ENCODE measurements at places on chromosomes 1 and 21. TPM values are rescaled to one million over a fixed set of nuclear protein-coding genes. Genes with fewer than 3 reads are reported as not detected.

Gene ITLN2
- not detected for total RNA-seq

Gene NR0B2
- total RNA-seq = not detected

Gene HOOK1
- not detected for total RNA-seq

Gene LCE1B
- total RNA-seq = not detected

Gene GGPS1
- total RNA-seq = 7.2 TPM

Gene NAV1
- total RNA-seq = 131 TPM

Gene LCE1F
- not detected for total RNA-seq

Gene EFNA3
- total RNA-seq = 1.5 TPM

Gene ST6GALNAC3
- 34.5 TPM for total RNA-seq

Gene HFM1
- total RNA-seq = 0.32 TPM

Gene OR10Z1
- not detected for total RNA-seq

Gene APCS
- total RNA-seq = not detected

Gene TOR1AIP1
- total RNA-seq = 46.6 TPM

Gene UBE2U
- total RNA-seq = not detected

Gene MARK1
- 11.6 TPM for total RNA-seq

Gene MCOLN3
- 0.32 TPM for total RNA-seq

Gene KRTAP26-1
- total RNA-seq = not detected

Gene CD84
- 1.1 TPM for total RNA-seq

Gene ZNF648
- not detected for total RNA-seq

Gene RAB3GAP2
- total RNA-seq = 9.8 TPM

Gene F5
- total RNA-seq = not detected

Gene GJA4
- 190 TPM for total RNA-seq

Gene TNNT2
- not detected for total RNA-seq

Gene SNX7
- total RNA-seq = 6.2 TPM

Gene DMBX1
- not detected for total RNA-seq

Gene NEK2
- total RNA-seq = not detected

Gene OR2L8
- not detected for total RNA-seq

Gene EBNA1BP2
- 22.1 TPM for total RNA-seq

Gene KMO
- total RNA-seq = not detected

Gene FAM76A
- 3.4 TPM for total RNA-seq

Gene MSH4
- total RNA-seq = not detected

Gene FCRLA
- not detected for total RNA-seq

Gene FCRLB
- not detected for total RNA-seq

Gene TBX19
- total RNA-seq = 0.64 TPM

Gene KCNE2
- total RNA-seq = not detected

Gene TRAF3IP3
- not detected for total RNA-seq

Gene TRIM58
- total RNA-seq = 0.53 TPM

Gene ASTN1
- total RNA-seq = 0.32 TPM

Gene LPAR3
- not detected for total RNA-seq

Gene PATJ
- total RNA-seq = 26.7 TPM

Gene PRDM16
- total RNA-seq = 84.2 TPM

Gene MFSD2A
- 0.32 TPM for total RNA-seq

Gene PDIK1L
- 4.0 TPM for total RNA-seq

Gene OR2L5
- not detected for total RNA-seq

Gene TLR5
- 3.9 TPM for total RNA-seq

Gene PTPRC
- 21.3 TPM for total RNA-seq

Gene SPATA1
- total RNA-seq = not detected

Gene PYHIN1
- 2.8 TPM for total RNA-seq

Gene SPRR1B
- not detected for total RNA-seq

Measured in ascending aorta (tissue), 2 donors.